ENCODE measurements at places on chromosomes 3 and 15.

DNA sequence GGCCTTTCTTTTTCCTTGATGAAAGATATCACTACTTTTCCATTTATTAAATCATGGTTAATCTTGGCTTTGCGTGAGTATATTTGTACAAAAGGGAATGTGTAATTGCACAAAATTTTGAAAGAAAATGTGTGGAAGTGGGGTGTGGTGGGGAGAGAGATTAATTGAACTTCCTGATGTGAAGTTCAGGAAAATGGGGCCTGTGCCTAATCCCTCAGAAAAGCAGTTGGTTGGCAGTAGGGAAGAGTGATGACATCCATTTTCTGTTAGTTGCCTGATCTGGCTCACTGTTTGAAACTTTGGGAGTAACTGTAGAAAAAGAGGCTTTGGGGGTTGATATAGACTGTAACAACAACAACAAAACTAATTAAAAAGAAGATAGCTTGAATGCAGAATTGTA is 10.8 kb upstream of the IL20RB start:
- no peak for DNase-seq

- DNase-seq, result no peak
These were observed 12.1 kb downstream of the NR2F2 start for GRCh38 chr15:96342406-96343112.

DNA sequence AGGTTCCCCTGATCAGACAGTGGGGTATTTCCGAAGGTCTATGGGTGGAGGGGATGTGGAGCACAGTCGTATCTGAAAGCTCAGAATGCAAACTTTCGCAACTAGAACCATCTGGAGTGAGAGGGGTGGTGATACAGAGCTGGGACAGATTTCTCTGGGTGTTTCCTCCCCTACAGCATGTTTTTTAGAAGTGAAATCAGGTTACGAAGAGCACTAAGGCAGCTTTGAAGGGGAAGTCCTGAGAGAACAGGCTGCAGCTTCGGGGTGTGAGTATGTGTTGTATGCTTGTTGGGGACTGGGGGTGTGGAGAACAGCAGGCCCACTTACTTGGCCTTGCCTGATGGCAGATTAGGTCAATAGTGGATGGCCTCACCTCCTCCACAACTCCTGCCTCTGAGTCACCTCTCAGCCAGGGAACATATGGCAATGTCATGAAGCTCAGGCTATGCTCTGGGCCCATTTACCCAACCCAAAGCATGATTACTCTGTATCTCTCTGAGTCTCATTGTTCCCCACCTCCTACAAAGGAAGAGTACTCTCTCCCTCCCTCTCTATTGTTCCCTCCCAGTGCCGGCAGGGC is 107.2 kb upstream of the RASGRP1 start:
- no peak for DNase-seq

GRCh38 chr3:36957862-36958686 is 13.2 kb upstream of the TRANK1 start:
- DNase-seq, result no peak

DNA sequence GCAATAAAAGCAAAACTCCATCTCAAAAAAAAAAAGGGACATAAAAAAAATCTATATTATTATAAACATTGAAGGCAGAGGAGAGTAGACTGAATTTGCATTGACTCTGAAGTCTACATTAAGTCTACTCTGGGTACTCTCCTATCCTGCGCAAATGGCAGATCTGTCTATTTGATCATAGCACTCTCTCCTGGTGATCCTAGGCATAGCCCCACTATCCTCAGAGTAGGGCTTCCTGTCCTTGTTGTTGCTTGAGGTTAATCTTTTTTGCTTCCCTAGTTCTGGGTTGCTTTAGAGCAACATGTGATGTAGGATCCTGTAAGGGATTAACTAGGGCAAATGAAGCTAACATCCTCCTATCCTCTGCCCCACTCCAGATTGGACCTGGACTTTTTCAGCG is 82.1 kb upstream of the LRRFIP2 start:
- DNase-seq, result no peak

DNA sequence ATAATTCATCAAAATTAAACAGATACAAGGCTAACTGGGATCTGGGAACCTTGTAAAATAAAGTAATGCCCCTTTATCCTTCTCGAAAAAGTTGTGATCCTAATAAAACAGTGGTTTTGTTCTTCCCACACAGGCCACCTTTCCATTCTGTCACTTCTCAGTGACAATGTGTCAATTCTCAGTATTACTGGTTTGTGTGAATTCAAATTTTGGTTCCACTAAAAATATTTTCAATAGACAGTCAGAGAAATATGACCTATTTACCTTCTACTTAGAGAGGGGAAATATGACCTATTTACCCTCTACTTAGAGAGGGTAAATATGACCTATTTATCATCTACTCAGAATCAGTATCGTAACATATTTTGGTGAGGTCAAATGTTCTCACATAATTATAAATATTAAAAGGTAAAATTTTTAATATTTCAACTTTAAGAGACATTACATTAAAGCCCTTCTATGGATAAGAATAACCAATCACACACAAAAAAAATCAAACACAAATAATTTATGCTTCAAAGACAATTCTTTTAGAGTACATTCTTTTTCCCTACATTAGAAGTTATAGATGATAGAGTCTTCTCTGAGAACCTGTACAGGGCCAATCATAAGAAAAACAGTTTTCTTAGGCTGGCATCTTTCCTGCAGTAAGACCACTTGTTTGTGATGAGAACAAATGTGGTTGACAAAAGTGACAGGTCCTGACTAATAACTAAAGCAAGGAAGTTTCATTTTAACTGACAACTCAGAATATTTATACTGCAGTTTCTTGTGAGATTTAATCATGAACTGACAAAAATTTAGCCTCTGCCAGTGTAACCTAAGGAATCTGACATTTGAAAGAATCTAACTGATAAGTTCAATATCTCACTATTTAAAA is 323.3 kb downstream of the DIPK2A start:
- no peak for DNase-seq

- DNase-seq, result no peak
These were observed 76.4 kb upstream of the SLC4A7 start for GRCh38 chr3:27560484-27561056.

- no peak for DNase-seq
These were observed 5.1 kb downstream of the RNU6-1 start for GRCh38 chr15:67834581-67835296.

DNA sequence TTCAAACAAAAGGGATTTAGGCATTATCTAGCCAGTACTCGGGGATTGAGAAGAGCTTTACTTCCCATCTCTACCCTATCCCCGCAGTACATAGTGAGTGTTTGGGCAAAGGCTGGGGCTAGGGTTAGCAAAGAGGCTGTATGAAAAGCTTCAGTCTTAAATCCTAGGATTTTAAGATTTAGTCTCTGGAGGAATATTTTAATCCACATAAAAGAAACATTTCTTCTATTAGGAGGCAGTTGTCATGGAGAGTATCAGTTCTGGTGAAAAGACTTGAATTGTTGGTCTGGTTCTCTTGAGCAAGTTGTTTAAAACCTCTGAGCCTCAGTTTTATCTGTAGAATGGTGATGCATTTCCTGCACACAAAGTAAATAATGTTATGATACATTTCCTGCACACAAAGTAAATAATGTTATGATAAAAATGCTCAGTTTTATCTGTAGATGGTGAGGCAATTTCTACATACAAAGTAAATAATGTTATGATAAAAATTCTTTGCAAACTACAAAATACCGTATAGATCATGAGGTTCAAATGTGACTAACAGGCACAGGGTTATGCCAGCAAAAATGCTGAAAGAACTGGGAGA is 53.9 kb upstream of the ZBED2 start:
- no peak for DNase-seq

GRCh38 chr3:24351779-24352469 is 142.7 kb downstream of the THRB start:
- DNase-seq, result no peak

GRCh38 chr15:44711096-44711742 is at the start of the genes B2M and PATL2:
Gene B2M (plus strand): TSS chr15:44711517. CDS start chr15:44711547, 30 bp downstream.
Gene PATL2 (minus strand): TSS chr15:44711323. CDS start chr15:44676490, 34,833 bp downstream.
- DNase-seq, result peak; percentile 89

GRCh38 chr3:113629584-113630421 is 66.6 kb downstream of the USF3 start:
- DNase-seq, result no peak

GRCh38 chr3:59246719-59247401 is 197.0 kb upstream of the CFAP20DC start:
- no peak for DNase-seq

DNA sequence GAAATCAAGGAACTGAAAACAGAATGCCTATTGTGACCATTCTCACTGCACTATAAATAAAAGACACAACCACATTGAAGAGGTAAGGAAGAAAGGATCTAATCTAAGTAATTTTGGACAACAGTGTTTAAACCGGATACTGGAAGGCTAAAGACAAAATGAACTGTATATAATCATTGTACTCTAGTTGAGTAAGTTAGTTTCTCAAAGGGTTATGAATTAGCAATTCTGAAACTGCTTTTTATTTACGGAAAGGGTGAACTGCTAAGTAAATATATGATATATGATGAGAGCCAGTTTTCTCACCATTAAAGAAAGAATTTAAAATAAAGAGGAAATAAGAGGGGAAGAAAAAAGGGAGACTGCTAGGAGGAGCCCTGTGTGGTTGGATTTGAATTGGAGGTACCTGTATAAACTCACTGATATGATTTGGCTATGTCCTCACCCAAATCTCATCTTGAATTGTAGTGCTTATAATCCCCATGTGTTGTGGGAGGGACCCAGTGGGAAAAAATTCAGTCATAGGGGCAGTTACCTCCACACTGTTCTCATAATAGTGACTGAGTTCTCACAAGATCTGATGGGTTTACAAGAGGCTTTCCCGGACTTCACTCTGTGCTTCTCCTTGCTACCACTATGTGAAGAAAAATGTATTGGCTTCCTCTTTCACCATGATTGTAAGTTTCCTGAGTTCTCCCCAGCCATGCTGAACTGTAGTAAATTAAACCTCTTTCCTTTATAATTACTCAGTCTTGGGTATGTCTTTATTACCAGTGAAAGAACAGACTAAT is 607.7 kb downstream of the PYDC2 start:
- DNase-seq, result no peak

DNA sequence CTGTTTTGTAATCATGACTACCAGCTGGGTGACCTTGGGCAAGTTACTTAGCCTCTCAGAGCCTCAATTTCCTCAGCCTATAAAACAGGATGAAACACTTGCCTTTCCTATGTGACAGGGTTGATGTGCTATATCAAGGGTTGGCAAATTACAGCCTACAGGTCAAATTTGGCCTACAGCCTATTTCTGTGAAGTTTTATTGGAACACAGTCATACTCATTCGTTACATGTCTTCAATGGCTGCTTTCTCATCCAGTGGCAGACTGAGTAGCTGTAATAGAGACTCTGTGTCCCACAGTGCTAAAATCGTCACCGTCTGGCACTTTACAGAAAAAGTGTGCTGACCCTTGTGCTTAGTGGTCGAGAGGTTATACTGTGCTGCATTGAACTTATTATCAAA is 16.6 kb downstream of the ABHD6 start:
- no peak for DNase-seq

DNA sequence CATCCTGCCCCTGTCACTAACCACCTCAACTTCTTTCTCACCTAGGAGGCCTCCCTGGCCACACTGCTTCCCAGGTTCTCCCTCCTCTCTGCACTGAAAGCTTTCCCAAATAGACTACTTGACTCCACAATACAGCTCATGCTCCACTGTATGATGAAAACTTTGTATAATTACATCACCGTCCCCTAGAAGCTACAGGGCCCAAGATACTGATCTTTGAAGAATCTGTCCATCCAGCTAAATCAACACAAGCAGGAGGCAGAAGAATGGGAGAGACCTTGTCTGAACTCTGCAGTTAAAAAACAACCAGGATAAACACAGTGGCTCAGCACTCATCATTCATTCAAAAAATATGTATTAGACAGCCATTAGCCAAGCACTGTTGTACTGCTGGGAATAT is 26.4 kb upstream of the RPS17 start:
- no peak for DNase-seq

GRCh38 chr3:170044795-170045244 is 7.0 kb downstream of the GPR160 start:
- DNase-seq, result no peak

- no peak for DNase-seq
These were observed 8.9 kb upstream of the CCDC50 start for GRCh38 chr3:191320316-191320715.

DNA sequence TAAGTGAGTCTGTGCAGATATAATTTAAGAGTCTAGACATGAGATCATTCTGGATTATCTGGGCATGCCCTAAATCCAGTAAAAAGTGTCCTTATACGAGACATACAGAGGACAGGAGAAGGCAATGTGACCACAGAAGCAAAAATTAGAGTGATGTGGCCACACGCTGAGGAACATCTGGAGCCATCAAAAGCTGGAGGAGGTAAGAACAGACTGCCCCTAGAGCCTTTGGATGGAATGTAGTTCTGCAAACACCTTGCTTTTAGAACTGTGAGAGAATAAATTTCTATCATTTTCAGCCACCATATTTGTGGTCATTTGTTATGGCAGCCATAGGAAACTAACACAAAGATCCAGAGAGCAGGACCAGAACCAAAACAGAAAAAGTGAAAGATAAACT is 41.0 kb downstream of the CD200 start:
- no peak for DNase-seq

- no peak for DNase-seq
These were observed 364.1 kb downstream of the CGGBP1 start for GRCh38 chr3:87694678-87695077.

- no peak for DNase-seq
These were observed 417.0 kb upstream of the AGTR1 start for GRCh38 chr3:148280623-148281242.

DNA sequence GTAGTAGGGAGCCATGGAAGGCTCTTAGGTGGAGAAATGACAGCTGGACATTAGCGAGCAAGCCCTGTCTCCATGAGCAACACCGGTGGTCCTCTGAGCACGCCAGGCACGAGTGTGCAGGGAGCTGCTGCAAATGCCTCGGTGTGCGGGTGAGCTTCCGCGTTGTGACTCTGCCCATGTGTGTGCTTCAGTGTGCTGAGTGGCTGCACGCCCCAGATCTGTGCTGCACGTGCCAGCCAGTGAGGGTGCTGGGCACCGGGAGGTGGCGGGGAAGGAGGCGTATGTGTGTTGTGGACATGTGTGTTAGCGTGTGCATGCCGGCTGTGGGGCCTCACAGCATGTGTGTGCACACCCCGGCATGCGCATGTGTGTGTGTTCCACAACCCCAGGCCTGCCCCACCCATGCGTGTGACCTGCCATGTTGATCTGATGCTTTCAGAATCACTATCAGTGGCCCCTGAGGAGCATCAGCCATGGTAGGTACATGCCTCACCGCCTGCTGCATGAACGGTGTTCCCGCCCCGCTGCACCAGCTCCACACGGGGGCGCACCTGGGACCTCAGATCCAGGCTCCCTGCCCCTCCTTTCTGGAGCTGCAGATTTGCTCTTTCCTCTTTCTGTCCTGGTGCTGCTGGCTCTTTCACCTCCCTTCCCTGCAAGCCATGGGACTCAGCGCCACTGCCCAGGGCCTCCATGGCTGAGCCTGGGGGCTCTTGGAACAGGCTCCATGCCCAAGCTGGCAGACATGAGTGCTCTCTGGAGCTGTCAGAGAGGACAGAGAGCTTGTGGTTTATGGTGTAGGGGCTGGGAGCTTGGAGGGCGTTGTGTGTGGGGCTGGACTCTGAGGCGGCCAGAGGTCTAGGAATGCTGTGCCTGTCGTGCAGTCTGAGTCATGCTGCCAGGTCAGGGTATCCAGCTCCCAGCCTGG is 169.4 kb downstream of the TBC1D2B start:
- DNase-seq, result peak; percentile 37
